ENCODE measurements at places on chromosomes 3 and 15. TPM values are rescaled to one million over a fixed set of nuclear protein-coding genes. Genes with fewer than 3 reads are reported as not detected.

SNTN gene
- not detected for total RNA-seq

CCDC32 gene
- 10.0 TPM for total RNA-seq

GORASP1 gene
- 45.5 TPM for total RNA-seq

ITIH1 gene
- not detected for total RNA-seq

TMC3 gene
- total RNA-seq: not detected

MCF2L2 gene
- total RNA-seq: 0.14 TPM

ZNF660 gene
- total RNA-seq: 0.10 TPM
